ENCODE measurements at places on chromosomes 6 and 20.

DNA sequence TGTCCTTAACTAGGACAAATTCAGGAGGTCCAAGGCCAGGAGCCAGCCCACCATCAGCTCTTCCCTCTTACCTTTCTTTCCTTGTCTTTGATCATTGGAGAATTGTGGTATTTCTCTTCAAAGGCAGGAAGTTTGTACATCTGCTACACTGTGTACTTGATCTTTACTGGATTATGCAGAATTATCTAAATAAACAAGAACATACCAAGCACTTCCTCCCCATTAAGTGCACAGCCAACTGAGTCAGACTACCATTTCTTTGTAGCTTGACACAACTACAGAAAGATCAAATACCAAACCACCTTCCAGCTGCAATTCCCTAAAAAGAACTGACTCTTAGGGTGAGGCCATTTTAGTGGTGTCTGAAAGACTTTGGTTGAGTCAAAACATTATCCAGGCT, 195.1 kb downstream of the HDGFL1 start:
- no peak for DNase-seq

GRCh38 chr6:113306552-113307145, 550.5 kb upstream of the MARCKS start:
- DNase-seq, result peak; percentile 52

- no peak for DNase-seq
Measured at GRCh38 chr20:19466206-19466928, 253.9 kb downstream of the SLC24A3 start.

GRCh38 chr6:20427856-20428255, 26.2 kb downstream of the E2F3 start:
- no peak for DNase-seq

GRCh38 chr6:29567991-29568390, 8.5 kb upstream of the UBD start:
- DNase-seq, result no peak

DNA sequence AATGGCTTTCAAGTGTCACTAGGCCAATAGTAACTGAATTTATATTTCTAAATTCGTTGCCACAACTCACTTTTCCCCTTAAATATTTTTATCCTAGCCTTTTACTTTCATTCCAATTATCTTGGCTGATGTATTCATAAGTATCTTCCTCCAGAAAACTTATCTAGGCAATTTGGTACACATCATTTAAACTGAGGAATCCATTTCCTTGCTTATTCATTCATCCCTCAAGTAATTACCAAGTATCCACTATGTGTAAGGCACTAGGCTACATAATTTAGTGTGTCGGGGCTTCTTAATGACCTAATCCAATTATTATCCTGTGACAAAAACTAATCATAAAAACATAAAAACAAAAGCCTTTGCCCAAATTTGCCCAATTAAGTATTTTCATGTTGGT, 258.3 kb upstream of the TCF21 start:
- DNase-seq, result no peak

GRCh38 chr6:91713911-91714310, 1127.0 kb upstream of the MAP3K7 start:
- DNase-seq, result no peak

DNA sequence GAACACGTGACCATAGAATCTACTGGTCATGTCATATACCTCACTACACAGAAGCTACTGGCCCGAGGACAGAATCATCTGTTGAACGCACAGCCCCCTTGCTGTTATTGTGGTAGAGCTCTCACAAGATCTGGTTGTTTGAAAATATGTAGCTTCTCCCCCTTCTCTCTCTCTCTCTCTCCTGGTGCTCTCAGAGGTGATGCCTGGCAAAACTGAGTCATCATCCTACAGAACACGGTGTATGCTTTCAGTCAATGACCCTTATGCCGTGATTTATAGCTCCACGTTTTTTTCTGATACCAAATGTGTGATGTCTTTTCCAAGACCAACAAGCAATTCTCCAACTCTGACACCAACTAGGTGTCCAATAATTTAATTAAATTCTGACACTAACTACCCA, 13.0 kb upstream of the RBM24 start:
- DNase-seq, result no peak

GRCh38 chr20:21554985-21555384, 41.1 kb upstream of the NKX2-2 start:
- DNase-seq, result no peak

DNA sequence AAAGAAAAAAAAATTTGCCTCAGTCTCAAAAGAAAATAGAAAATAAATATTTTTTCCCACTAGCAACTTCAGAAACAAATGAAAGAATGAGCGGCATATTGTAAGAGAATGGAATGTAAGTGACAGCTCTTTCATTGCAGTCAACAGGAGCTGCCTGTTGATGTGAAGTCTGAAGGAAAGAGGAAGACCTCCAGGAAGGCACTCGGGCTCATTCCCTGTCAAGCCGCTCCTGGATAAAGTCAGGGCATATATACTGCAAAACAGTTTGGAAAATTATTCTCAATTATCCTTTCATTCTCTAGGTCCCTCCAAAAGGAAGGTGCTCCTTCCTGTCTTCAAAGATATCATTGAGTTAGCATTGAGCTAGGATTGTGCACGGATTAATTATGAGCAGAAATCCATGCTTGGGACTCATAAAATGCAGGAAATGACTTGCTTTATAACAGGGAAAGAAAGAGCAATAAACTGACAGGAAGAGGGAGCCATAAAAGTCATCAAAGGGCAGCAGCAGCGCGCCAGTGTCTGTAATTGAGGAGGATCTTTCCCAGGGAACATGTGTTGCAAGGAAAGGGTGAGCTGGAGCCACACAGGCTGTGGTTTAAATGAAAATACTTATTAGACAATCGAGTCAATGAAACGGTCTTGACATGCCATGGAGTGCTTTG, 218.2 kb downstream of the C6orf118 start:
- no peak for DNase-seq

DNA sequence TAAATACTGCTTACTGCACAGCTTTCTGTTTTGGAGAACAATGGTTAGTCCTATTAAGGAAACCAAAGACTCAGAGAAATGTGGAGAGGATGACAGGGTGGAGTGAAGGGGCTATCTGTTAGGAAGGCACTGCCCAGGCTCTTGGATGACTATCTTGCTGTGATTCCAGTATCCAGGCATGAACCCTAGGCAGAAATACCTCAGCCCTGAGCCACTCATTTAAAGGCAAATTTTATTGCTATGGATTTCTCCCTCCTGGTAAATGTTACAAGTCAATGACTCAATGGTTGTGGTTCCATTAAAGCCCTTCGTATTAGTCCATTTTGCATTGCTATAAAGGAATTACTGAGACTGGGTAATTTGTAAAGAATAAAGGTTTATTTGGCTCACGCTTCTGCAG, 25.9 kb downstream of the ADGRF4 start:
- DNase-seq, result no peak

GRCh38 chr6:41494212-41495110, 51.7 kb upstream of the FOXP4 start:
- DNase-seq, result no peak

DNA sequence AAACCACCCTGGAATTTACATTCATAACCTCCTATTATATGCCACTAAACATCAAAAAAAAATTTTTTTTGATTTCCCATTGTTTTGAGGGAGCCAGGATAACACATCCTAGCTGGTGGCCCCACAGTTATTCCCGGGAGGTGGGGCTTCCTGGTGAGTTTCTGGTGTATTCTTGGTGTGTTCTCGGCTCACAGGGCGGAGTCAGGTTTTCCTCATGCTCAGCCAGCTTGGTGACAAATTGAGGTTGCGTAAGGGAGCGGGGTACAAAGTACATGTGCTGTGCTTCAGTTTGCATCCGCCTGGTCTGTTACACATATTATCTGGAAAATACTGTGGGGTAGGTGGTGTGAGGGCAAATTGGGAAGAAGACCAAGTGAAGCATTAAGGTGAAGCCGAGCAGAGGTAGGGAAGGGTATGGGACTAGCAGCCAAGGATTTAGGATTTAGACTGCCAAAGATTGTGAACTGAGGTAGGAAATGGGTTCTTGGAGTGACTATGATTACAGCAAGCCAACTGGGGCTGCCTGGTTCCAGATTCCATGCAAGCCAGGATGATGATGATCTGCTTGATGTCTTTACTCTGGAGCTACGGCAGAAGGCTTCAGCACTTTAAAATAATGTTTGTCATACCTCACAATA, 46.2 kb upstream of the EEF1A1 start:
- no peak for DNase-seq

GRCh38 chr6:147060636-147061035, 143.6 kb upstream of the STXBP5 start:
- DNase-seq, result no peak

- DNase-seq, result no peak
Measured at GRCh38 chr6:90575267-90575666, 11.6 kb downstream of the MAP3K7 start.

- DNase-seq, result no peak
Measured at GRCh38 chr6:69063401-69063800, 428.3 kb downstream of the ADGRB3 start.

DNA sequence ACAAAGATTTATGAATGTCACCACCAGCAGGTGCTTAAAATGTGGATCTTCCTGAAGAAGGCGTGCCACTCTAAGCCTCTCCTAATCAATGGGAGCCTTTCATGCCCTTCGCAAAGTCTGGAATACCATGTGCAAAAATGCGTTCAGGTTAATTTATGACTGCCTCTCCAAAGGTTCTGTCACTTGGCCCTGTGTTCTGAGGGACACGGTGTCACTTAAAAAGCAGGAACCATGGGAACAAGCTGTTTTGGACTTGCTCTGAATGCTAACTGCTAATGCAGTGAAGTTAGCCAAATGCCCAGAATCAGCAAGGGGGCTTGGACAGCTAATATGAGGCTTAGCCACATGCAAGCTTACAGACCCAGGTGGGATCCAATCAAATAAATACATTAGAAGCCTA, 250.3 kb downstream of the TSHZ2 start:
- no peak for DNase-seq

GRCh38 chr20:54223751-54224150, 15.9 kb downstream of the PFDN4 start:
- DNase-seq, result no peak

GRCh38 chr6:152453421-152453820, 183.7 kb downstream of the SYNE1 start:
- no peak for DNase-seq
